ENCODE measurements at places on chromosomes 11 and 22.

DNA sequence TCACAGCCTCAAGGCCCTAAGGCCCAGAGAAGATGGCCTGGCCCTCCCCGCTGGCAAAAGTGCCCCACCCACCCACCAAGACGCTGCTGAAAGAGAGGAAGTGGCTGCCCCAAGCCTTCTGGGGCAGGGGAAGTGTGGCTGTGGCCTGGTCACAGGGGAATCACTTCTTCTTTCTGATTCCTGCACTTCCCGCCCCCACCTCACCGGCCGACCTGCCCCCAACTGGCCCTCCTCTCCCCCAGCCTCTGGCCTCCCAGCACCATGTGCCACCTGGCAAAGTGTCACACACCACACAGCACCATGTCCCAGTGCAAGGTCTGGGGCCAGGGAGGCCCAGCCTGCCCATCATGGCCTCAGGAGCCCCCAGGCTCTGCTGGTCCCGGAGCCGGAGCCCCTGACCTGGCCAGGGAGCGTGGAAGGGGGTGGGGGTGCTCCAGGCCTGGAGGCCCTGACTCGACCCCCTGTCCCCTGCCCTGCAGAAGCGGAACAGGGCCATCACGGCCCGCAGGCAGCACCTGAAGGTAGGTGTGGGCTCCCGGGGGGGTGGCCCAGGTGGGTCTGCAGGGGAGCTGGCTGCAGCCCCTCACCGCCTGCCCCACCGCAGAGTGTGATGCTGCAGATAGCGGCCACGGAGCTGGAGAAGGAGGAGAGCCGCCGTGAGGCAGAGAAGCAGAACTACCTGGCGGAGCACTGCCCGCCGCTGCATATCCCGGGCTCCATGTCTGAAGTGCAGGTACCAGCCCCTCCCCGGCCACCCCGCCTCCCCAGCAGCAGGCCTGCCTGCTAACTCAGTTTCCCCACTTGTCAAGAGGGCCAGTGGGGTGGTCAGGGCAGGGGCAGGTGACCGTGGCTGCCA, 1.4 kb downstream of the TNNI2 start:
- DNase-seq: no peak

GRCh38 chr22:50531546-50531961, 1.7 kb upstream of the TYMP start:
- peak; percentile 54 for DNase-seq

DNA sequence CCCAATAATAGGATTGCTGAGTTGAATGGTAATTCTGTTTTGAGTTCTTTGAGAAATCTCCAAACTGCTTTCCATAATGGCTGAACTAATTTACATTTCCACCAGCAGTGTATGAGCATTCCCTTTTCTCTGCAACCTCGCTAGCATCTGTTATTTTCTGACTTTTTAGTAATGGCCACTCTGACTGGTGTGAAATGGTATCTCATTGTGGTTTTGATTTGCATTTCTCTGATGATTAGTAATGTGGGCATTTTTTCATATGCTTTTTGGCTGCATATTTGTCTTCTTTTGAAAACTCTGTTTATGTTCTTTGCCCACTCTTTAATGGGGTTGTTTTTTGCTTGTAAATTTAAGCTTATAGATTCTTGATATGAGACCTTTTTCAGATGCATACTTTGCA, 97.4 kb downstream of the FDX1 start:
- no peak for DNase-seq

GRCh38 chr11:94734563-94735275, 33.4 kb upstream of the AMOTL1 start:
- peak; percentile 59 for DNase-seq

GRCh38 chr22:44186121-44186510, 5.4 kb downstream of the PARVG start:
- DNase-seq: no peak

DNA sequence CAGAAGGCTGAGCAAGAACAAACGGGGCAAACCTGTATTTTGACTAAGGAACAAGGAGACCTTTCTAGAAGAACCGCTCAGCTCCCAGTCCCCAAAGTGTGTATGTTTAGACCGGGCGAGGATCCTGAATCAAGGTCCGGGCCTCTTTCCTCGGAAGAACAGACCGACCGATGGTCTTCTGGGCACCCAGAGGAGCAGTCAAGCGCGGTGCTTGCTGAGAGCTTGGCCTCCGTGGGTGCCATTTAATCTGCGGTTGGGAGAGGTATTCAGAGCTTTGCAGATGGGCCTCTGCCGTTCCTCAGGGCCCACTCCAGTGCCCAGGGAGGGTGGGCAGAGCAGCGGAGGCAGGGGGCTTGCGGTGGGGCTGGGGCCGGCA, 26.5 kb upstream of the ATXN10 start:
- peak; percentile 23 for DNase-seq

DNA sequence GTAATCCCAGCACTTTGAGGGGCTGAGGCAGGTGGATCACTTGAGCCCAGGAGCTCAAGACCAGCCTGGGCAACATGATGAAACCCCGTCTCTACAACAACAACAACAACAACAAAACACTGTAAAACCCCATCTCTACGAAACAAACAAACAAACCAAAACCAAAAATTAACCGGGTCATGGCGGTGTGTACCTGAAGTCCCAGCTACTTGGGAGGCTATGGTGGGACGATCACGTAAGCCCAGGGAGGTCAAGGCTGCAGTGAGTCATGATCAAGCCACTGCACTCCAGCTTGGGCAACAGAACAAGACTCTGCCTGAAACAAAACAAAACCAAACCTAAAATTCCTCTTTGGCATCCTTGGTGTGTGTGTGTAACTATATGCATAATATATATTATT, 7.0 kb upstream of the POLA2 start:
- no peak for DNase-seq

- DNase-seq: peak; percentile 1
These were observed 560.1 kb upstream of the FAT3 start for GRCh38 chr11:91664521-91664920.

- no peak for DNase-seq
These were observed 440.0 kb upstream of the ANO3 start for GRCh38 chr11:25891960-25892359.

DNA sequence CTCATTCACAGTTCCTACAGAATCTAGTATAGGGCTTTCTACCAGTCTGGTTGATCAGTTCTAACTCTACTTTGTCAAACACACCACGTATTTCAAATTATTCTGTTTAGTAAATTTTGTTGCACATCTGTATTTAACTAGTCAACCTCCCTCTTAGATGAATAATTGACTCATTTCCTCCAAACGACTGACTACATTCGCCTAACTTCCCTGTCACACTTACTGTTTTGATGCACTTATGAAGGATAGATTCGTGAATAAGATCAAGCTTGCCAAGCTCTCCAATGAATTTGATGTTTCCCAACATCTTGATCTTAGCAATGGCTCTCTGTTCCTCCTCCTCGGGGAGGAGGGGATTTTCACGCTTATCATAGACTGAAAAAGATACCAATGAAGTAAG, 5.0 kb downstream of the EIF4G2 start:
- DNase-seq: no peak

GRCh38 chr11:101445761-101446160, 138.0 kb downstream of the TRPC6 start:
- DNase-seq: no peak

GRCh38 chr22:50175191-50175461, 4.6 kb downstream of the PANX2 start:
- no peak for DNase-seq

Data from GM23338 (cell line).